ENCODE measurements at places on chromosomes 1 and 21.
A peak's percentile ranks its signal among the peaks of the same experiment; 100 is the strongest.

DNA sequence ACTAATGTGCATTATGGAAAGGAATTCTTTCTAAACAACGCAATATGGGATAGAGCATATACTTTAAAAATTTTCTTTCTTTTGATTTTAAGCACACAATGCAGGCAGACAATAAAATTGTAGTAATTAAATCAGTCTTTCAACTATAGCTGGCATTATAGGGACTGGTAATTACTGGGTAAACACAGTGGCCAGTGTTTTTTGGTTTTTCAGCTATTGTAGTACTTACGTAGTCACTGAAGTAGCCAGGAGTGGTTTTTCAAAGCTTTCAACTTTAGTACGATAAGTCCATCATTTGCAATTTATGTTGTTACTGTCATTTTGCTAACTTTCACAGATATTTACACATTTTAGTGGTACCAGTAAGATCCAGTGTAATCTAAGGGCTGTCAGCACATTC, 50.6 kb downstream of the RAB3GAP2 start:
- no peak for DNase-seq

DNA sequence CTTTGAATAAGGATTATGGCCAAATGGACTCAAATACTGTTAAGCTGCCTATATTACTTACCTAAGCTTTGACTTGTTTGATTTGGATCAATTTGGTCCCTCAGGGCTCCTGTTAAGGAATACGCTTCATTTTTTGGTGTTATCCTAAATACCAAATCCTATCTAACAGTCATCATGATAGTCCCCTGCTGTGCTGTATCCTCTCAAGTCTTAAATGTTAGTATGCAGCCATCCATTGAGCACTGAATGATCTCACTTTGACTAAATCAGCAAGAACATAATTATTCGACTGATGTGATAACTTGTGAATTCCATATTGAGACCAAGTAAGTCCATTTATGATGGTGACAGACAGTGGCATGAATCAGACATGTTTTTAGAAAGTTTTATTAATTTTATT, 53.1 kb upstream of the ATF3 start:
- DNase-seq, result no peak

- no peak for DNase-seq
Observed at GRCh38 chr1:113780374-113781146, 21.3 kb upstream of the PHTF1 start.

DNA sequence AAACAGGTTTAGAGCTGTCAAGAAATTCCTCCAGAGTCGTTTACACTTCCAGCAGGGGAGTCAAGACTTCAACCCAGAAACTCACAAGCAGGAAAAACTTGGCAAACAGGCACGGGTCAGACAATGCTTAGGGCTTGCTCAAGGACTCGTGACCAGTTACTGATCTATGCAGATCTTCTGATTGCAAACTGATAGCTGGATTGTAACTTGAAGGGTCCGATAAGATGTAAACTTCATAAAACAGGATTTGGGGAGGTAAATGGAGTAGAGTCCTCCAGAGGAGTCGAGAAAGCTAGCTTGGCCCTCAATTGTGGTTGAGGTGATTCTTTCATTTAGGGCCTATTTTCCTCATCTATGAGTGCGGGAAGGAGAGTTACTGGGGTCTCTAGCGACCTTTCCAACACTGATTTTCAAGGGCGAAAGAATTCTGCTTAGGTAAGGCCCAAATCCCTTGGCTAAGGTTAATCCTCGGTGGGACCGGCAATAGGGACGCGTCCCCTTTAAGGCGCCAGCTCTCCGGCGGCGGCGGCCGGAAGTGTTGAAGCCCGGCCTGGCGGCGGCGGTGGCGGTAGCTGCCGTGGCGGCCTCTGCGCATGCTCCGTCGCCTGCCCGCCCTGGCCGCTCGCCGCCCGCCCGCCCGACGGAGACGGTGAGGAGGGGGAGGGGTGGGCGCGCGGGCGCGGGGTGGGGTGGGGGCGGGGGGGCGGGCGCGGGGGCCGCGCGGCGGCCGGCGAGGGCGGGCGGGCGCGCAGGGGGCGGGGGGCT, at the start of gene GMEB1:
GMEB1 (plus strand) TSS at position 594 of the 765 bp plus-strand sequence. CDS start 14,829 bp downstream, outside the sequence.
- DNase-seq, result peak; percentile 70

GRCh38 chr1:12518931-12519692, 98.9 kb downstream of the DHRS3 start:
- no peak for DNase-seq

Measured in activated CD4-positive, CD25-positive, alpha-beta regulatory T cell (primary cell).